Smooth muscle cell of the brain vasculature (primary cell): ENCODE measurements at places on chromosomes 1 and 21.

- DNase-seq: no peak
Observed at GRCh38 chr1:222933273-222933672, 118.4 kb downstream of the DISP1 start.

- DNase-seq: no peak
Observed at GRCh38 chr1:109443476-109443875, 17.2 kb upstream of the PSMA5 start.

- no peak for DNase-seq
Observed at GRCh38 chr1:199685369-199685768, 342.1 kb upstream of the NR5A2 start.

GRCh38 chr21:41631564-41632461 lies 123.9 kb upstream of the TMPRSS2 start:
- no peak for DNase-seq

DNA sequence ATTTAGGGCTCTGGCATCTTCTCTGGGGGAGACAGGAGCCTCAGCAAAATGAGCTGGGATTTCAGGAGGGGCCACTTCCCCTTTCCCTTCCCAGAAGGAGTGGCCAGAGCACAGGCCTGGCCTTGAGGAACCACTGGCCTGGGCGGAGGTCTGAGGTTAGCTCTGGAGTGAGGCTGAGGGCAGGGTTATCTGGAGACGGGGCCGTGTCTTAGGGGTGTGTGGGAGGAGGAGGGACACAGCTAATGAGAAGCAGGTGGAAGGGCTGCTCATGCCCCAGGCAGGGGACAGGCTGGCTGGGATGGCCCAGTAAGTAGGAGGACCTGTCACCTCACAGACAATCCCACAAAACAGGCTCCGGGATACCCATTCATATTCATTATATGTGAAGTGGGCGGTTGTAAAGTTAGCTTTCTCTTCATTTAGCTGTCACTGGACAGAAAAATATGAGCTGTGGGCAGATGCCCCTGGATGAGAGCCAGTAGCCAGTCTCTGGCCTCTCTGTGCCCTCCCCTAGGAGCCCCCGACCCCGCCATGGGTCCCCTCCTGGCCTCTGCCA lies 12.4 kb downstream of the ALX3 start:
- no peak for DNase-seq

DNA sequence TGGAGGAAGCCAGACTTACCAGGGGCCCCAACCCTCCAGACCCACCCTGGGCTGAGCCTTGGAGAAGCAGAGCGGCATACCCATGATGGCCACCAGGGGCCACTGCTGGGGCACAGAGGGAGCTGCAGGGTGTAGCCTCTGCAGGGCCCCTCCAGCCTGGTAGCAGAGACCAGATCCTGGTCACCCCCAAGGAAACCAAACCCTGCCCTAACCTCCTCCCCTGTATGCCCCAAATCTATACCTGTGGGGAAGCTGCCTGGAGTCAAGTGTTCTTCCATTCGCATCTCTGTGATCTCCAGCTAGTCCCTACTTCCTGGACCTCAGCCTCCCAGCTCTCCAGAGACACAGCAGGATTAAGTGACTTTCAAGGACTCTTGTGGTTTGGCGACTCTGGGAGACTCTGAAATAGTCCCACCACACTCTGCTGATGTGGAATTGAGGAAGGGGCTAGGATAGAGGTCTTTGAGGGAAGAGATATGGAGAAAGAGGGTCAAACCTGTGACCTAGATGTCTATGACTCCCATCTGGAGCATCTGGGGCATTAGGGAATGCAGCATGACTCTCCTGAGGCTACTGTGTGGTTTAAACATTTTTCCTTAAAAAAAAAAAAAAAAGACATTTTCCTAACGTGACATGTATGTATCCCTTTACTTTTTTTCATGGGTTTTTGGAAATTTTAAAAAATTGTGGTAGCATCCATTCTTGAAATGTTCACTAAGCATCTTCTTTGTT lies 119.2 kb upstream of the IPO9 start:
- peak; percentile 43 for DNase-seq
